ENCODE measurements at places on chromosomes 7 and 10.

DNA sequence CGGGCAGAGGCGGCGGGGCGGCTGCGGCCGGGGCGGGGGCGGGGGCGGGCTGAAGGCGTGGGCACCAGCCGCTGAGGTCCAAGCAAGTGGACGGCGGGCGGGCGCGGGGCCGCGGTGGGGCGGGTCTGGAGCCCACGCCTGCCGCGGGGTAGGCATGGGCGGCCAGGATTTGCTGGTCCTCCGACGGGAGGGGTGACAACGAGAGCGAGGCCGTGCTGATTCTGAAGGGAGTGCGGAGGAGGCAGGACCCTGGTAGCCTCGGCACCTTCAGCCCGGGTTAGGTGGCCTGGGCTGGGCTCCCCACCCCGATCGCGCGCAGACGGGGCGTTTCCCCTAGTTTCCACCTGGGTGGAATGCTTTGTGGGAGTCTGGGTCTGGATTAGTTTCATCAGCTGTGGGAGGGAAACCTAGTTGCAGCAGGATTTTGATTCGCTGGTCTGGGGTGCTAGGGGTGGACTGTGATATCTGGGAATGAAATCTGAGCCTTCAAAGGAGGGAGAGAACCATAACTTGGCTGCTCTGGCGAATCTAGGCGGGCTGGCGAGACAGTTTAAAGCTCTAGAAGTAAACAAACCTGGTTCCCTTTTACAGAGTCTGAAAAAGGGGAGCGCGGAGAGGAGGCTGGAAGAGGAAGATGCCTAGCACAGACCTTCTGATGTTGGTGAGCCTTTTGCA lies 609 bp downstream of the SGPL1 start:
- DNase-seq: peak; percentile 23

DNA sequence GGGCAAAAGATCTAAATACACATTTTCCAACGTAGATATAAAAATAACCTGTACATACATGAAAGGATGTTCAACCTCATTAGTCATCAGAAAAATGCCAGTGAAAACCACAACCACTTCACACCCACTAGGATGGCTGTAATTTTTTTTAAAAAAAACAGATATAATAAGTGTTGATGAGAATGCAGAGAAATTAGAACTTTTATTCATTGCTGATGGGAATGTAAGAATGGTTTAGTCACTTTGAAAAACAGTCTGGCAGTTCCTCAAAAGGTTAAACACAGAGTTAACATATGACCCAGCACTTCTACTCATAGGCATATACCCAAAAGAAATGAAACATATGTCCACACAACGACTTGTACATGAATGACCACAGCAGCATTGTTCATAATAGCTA lies 32.3 kb upstream of the PRKCQ start:
- DNase-seq: peak; percentile 62

- DNase-seq: no peak
Measured at GRCh38 chr10:92470026-92470425, 103.9 kb downstream of the IDE start.

GRCh38 chr7:134121632-134122139 lies 5.5 kb upstream of the LRGUK start:
- DNase-seq: no peak

DNA sequence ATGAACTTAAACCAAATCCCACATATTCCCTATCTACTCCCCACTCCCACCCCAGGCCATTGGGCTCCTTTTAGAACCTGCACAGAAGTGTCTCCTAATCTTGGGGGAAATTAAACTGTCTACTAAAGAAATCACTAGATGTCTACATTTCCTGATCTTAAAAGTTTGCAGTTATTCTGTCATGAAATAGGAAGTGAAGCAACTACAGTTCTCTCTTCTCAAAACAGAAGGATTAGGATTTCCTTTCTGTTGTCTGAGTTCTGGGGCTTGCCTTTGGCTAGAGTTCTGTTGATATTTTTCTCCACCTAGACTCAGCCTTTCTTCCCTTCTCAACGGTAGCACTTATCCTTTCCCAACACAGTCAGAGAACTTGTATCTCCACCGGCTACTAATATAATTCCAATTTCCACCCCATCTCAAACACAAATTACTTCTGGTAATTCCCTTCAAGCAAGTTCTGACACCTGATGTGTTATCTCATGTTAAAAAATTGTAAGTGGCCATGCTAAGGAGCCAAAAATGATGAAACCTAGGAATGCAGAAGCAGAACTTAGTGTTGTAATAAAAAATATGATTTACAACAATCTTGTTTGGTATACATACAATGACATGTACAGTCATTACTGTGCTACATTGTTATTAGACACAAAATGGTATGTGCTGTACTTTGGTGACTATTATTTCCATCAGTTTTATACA lies 12.1 kb downstream of the OR9A4 start:
- no peak for DNase-seq

DNA sequence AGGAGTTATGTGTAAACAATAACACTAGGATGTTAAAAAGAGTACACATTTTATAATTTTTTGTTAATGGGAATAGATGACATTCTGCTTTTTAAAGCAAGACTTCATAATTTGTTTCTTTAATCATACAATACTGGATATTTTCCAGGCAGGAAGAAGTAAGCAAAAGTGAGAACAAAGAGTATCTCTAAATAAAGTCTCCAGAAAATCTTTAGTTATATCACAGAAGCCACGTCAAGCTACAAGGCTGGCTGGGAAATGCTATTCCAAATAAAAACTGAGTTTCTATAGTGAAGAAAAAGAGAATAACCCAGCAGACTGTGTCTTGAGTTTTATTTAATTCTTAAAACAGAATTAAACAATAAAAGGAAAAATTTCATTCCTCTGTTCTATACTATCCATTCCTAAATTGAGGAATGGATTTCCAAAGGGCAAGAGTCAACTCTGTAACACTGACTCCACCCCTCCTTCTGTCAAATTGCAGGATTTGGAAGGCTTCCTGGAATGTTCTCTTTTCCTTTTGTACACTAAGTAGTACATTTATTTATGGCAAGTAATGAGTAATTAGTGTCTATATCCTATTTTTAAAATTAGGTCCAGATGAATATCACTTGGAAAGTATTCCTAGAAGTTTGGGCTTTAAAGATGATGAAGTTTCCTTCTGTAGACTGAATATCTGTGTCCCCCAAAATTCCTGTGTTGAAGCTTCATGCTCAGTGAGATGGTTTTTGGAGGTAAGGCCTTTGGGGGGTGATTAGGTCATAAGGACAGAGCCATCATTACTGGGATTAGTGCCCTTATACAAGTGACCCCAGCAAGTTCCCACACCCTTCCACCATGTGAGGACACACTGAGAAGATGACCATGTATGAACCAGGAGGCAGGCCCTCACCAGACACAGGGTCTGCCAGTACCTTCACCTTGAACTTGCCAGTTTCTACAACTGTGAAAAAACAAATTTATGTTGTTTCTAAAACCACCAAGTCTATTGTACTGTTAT lies 290.9 kb downstream of the CRPPA start:
- no peak for DNase-seq

- DNase-seq: no peak
Measured at GRCh38 chr10:72255977-72256729, 17.6 kb upstream of the DDIT4 start.

DNA sequence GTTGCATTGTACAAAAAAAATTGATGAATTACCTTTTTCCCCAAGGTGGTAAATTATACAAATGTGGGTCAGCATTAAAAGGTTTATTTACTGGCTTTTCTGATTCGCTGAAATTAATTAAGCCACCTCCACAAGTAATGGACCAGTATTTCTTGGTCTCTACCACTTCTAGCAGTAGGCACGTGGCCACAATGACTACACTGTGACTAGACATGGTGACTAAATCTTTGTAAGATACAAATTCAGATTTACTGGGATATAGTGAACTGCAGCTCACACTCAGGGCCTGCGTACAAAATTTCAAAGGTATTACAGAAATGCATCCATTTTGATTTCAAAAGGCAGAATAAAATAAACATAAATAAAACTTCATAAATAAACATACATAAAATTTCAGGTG lies 10.9 kb downstream of the HPSE2 start:
- no peak for DNase-seq

DNA sequence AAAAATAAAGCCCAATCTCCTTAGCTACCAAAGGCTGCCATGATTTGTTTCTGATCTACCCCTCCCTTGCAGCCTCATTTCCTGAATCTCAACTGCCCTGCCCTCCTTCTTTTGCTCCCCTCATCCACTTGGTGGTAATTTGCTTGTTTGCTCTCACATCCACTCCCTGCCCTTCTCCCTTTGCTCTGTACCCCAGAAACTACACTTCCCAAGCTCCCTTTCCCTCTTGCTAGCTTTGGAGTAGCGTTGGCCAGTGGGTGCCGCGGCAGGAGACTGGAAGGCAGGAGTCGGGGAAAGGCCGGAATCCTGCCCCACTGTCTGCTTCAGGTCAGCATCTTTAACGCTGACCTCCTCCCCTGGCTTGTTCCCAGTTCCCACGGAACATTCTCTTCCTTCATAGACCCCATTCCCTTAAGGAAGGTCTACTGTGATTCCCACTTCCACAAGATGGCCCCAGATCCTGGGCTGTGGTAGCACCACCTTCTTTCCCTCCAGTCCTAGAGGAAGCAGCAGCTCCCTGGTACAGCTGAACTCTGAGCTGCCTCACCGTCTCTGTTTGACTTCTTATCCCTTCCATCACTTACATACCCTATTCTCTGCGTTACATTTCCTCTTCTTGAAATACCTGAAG lies 79.1 kb downstream of the PIK3CG start:
- DNase-seq: no peak
